ENCODE measurements at places on chromosomes 12 and 14. TPM values are rescaled to one million over a fixed set of nuclear protein-coding genes. Genes with fewer than 3 reads are reported as not detected.

DNA sequence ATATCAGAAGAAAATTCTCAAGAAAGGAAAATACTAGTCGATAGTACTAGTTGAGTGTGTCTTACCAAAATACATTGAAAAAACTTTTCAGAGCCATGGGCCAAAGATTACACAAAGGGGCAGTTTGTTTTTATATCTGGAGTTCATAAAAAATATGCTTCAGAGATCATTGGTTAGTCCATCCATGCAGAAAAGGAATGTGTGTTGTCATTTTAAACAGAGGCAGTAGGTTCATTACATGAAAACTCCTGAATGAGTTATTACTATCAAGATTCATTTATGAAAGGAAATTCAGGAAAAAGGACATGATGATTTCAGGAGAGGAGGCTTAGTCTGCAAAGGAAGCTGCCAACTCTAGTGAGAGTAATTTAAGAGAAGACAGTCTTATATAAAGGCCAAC, 354.8 kb downstream of the AEBP2 start:
- no peak overlapping the region for H3K4me3 ChIP-seq
- H3K36me3 ChIP-seq: no peaks in the 10 kb centered on the region
- H3K27ac ChIP-seq: no peak overlapping the region
- no peaks in the 10 kb centered on the region for H3K27me3 ChIP-seq
- no peak for DNase-seq

SPIC gene
- total RNA-seq: not detected

GRCh38 chr14:105862581-105863239, 336.3 kb downstream of the TMEM121 start:
- H3K27ac ChIP-seq: no peak overlapping the region
- peaks cover 4% of the 10 kb centered on the region for H3K4me1 ChIP-seq
- H3K36me3 ChIP-seq: no peaks in the 10 kb centered on the region

- DNase-seq: no peak
- peaks cover 14% of the 10 kb centered on the region for H3K4me1 ChIP-seq
- H3K27me3 ChIP-seq: no peaks in the 10 kb centered on the region
- H3K4me3 ChIP-seq: peak overlapping the region; percentile 75
- no peaks in the 10 kb centered on the region for H3K36me3 ChIP-seq
These were observed 312.0 kb downstream of the KCNC2 start for GRCh38 chr12:74897425-74898211.

POP5 gene
- 28.7 TPM for total RNA-seq

WNT1 gene
- 2.3 TPM for total RNA-seq

DNA sequence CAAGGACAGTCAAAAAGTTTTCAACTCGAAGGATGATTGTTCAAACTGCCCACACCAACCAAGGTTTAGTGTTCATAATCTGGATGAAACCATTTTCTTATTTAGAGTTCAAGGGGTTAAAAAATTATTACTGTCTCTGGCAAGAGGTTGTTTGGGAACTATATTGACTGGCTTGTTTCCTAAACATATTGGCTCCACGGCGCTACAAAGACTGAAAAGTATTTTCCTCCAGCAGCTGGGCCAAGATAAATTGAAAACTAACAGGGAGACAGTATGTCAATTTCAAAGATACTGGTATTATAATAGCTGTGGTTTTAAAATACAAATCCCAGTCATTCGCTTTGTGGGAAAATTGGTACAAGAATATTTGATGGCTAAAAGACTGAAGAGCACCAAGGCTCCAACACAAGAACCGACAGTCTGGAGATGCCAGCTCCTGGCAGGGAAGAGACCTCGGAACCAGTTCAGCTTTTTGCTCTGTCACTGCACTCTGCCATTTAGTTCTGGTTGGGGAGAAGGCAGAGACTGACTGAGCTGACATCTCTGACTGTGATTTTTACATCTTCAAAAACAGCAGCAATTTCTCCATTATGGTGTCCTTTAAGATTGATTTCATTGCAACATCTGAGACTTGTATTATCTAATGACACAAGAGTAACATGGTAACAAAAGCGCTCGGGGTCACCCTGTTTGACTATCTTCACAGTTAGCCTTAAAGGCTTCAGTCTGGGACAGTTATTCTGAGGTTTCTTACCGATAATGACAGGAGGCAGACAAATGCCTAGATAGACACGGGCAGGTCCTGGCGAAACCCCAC, 62.0 kb downstream of the ST8SIA1 start:
- H3K4me3 ChIP-seq: no peak overlapping the region
- peaks cover 2% of the 10 kb centered on the region for H3K36me3 ChIP-seq
- H3K27ac ChIP-seq: no peak overlapping the region
- no peak for DNase-seq
- no peaks in the 10 kb centered on the region for H3K27me3 ChIP-seq

ARHGEF25 gene
- total RNA-seq: 0.37 TPM

DNA sequence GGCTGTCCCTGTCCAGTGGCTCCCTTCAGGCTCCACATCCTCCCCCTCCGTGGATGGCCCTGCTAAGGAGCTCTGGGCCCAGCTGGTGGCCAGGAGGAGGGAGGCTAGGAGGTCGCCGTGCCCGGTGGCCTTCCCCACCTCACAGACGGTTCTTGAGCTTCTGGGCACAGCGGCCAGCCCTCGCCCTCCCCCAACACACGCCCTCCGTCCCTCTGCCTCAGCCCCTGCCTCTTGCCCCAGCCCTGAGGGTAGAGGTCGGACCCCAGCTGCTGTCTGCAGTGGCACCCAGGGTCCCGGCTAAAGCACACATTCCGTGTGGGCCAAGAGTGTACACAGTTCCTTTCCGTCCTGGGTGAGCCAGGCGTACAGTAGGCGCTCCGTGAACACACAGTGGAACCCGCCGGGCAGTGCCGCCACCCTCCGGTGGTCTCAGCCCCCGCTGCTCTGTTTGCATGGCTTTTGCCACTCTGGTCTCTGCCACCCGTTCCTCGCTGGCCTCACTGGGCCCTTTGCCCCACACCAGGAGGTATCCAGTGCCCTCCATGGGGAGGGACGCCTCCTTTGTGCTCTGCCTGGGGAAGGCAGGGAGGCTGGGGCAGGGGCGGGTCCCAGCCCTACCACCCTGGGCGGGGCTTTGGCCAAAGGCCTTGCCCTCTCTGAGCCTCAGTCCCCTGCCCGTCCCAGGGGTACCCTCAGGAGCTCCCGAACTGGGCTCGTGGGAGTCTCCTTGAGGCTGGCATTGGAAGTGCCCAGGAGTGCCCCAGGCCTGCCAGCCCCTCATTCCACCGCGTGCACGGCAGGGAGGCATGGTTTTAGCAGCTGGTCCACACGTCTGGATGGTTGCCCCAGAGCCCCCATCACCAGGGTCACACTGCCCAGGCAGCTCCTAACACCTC, 13.0 kb downstream of the TRMT61A start:
- no peaks in the 10 kb centered on the region for H3K27me3 ChIP-seq
- peaks cover 5% of the 10 kb centered on the region for H3K4me1 ChIP-seq
- H3K27ac ChIP-seq: no peak overlapping the region
- DNase-seq: no peak
- no peak overlapping the region for H3K4me3 ChIP-seq

GRCh38 chr12:124441443-124442194, 125.8 kb downstream of the NCOR2 start:
- no peak for DNase-seq
- peaks cover 23% of the 10 kb centered on the region for H3K4me1 ChIP-seq
- H3K27ac ChIP-seq: no peak overlapping the region
- no peak overlapping the region for H3K4me3 ChIP-seq
- H3K27me3 ChIP-seq: no peaks in the 10 kb centered on the region

GRCh38 chr12:109115758-109116610, at the start of gene ACACB:
Gene ACACB, plus strand, starts transcription at chr12:109116587. Its CDS starts 22,819 bp downstream, at chr12:109139406.
- DNase-seq: no peak
- H3K4me1 ChIP-seq: peaks cover 14% of the 10 kb centered on the region
- peaks cover 2% of the 10 kb centered on the region for H3K36me3 ChIP-seq
- no peak within 1 kb of the TSS for H3K27ac ChIP-seq
- no peaks in the 10 kb centered on the region for H3K27me3 ChIP-seq
- peak within 1 kb of the TSS; percentile 32 for H3K4me3 ChIP-seq

GPHN gene
- total RNA-seq: 23.1 TPM

DNA sequence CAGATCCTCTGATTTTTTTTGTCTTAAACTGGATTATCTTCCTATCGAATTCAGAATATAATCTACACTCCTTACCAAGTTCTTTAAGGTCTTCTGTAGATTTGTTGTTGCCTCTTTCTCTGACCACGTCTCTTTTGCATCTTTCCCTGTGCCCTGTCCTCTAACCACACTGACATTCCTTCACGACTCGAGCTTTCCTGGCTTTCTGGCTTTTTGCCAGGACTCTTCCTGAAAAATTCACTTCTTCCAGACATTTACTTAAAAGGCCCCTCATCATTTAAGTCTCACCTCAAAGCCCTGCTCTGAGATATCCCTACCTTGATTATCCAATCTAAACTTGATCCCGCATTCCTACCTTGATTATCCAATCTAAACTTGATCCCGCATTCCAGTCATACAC, 422.3 kb upstream of the DCN start:
- no peak overlapping the region for H3K27ac ChIP-seq
- no peaks in the 10 kb centered on the region for H3K36me3 ChIP-seq
- H3K4me3 ChIP-seq: no peak overlapping the region
- H3K27me3 ChIP-seq: no peaks in the 10 kb centered on the region
- peaks cover 6% of the 10 kb centered on the region for H3K4me1 ChIP-seq

BCL11B gene
- 174 TPM for total RNA-seq

DNA sequence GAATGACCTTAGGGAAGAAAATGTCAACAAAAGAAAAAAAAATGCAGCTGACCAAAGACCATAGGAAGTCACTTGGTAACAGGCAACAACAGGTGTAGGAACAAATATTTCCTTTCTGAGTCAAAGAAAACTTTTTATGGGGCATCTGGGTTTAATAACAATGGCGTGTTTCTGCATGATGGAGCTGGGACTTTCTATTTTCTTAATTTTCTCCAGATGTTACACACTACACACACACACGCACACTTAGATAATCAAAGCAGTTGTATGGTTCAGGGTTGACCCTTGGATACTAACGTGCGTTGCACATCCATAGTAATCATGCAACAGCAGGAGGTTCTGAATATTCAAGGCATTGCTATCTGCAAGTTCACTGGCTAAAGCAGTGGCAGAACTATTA, 47.9 kb upstream of the NTF3 start:
- H3K4me3 ChIP-seq: no peak overlapping the region
- no peaks in the 10 kb centered on the region for H3K4me1 ChIP-seq
- no peak for DNase-seq
- no peak overlapping the region for H3K27ac ChIP-seq
- peaks cover 4% of the 10 kb centered on the region for H3K27me3 ChIP-seq
- H3K36me3 ChIP-seq: no peaks in the 10 kb centered on the region

TMEM63C gene
- 1.1 TPM for total RNA-seq

- no peaks in the 10 kb centered on the region for H3K36me3 ChIP-seq
- no peaks in the 10 kb centered on the region for H3K4me1 ChIP-seq
- H3K27me3 ChIP-seq: peaks cover 13% of the 10 kb centered on the region
- no peak for DNase-seq
- no peak overlapping the region for H3K4me3 ChIP-seq
- no peak overlapping the region for H3K27ac ChIP-seq
These were observed 2.7 kb downstream of the PLD4 start for GRCh38 chr14:104927432-104927816.

PPP1R36 gene
- total RNA-seq: not detected

GRCh38 chr14:39431416-39432178, 636 bp downstream of the FBXO33 start:
- H3K4me1 ChIP-seq: peaks cover 39% of the 10 kb centered on the region
- peaks cover 2% of the 10 kb centered on the region for H3K36me3 ChIP-seq
- no peaks in the 10 kb centered on the region for H3K27me3 ChIP-seq
- peak overlapping the region; percentile 99 for H3K27ac ChIP-seq
- peak overlapping the region; percentile 100 for H3K4me3 ChIP-seq
- peak; percentile 20 for DNase-seq

GRCh38 chr12:93979189-93979588, 169.2 kb upstream of the PLXNC1 start:
- H3K4me3 ChIP-seq: no peak overlapping the region
- peaks cover 24% of the 10 kb centered on the region for H3K4me1 ChIP-seq
- H3K36me3 ChIP-seq: no peaks in the 10 kb centered on the region
- H3K27ac ChIP-seq: peak overlapping the region; percentile 41
- DNase-seq: no peak
- H3K27me3 ChIP-seq: peaks cover 12% of the 10 kb centered on the region

DNA sequence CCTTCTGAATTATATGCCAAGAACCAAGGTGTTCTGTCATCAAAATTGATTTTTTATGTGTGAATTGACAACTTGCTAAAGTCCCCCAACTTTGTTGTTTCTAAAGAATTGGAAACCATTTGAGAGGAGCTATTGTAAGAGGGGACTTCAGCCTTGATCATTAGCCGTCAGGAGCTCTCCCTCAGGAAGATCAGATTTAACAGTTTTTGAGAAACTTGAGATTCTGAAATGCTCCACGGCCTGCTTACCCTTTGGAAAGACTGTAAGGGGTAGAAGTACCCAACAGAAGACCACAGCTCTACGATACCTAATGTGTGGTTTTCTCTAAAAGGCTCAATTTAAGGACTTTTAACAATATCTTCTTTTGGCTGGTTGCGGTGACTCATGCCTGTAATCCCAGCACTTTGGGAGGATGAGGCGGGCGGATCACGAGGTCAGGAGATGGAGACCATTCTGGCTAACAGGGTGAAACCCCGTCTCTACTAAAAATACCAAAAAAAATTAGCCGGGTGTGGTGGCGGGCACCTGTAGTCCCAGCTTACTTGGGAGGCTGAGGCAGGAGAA, 51.1 kb downstream of the BAZ2A start:
- H3K36me3 ChIP-seq: no peaks in the 10 kb centered on the region
- H3K4me3 ChIP-seq: no peak overlapping the region
- H3K27ac ChIP-seq: no peak overlapping the region

POLE2 gene
- 1.0 TPM for total RNA-seq

DNA sequence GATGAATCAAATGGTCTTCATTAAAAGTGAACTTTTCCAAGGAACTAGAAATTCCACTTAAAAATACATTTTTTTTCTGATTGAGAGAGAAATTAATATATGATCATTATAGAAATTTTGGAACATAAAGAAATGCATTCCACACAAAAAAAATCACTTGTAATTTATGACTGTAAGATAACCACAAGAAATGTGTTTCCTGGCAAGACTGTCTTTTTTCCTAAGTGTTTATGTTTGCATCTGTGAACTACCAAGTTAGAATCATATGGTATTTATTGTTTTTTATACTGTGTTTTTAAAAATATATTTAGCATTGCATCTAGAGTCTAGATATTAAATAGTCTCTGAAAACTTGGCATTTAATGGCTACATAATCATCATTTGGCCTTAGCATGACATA, 726.8 kb downstream of the BCL11B start:
- no peak for DNase-seq
- H3K36me3 ChIP-seq: no peaks in the 10 kb centered on the region
- peaks cover 8% of the 10 kb centered on the region for H3K4me1 ChIP-seq
- H3K4me3 ChIP-seq: no peak overlapping the region
- no peak overlapping the region for H3K27ac ChIP-seq
- H3K27me3 ChIP-seq: peaks cover 7% of the 10 kb centered on the region

DNA sequence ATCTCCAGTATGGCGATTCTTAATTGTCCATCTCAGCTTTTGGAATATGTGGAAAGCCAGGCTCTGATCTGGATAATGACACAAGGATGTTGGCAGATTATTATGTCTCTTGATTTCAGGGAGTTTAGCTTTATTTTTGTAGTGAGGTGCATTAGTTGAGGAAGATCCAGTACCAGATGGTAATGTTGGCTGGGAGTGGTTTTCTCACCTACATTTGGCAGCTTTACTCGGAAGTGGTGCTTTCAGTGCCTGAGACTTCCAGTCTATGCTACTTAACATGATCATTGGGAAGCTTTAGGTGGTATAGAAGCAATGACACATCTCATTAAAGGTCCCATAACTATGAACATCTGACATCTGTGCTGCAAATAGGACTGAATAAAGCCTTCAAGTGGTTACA, 7.5 kb downstream of the SLC15A5 start:
- no peak overlapping the region for H3K4me3 ChIP-seq
- H3K4me1 ChIP-seq: no peaks in the 10 kb centered on the region
- no peak overlapping the region for H3K27ac ChIP-seq
- DNase-seq: no peak

GRCh38 chr14:21988413-21988812, 314.8 kb upstream of the OR4E1 start:
- H3K4me3 ChIP-seq: no peak overlapping the region
- peak overlapping the region; percentile 59 for H3K27ac ChIP-seq
- no peak for DNase-seq
- peaks cover 8% of the 10 kb centered on the region for H3K27me3 ChIP-seq

All from T-helper 17 cell (primary cell).